ENCODE measurements at places on chromosomes 1 and 21.

GRCh38 chr1:181818459-181818858 lies 243.1 kb downstream of the ZNF648 start:
- DNase-seq: no peak

DNA sequence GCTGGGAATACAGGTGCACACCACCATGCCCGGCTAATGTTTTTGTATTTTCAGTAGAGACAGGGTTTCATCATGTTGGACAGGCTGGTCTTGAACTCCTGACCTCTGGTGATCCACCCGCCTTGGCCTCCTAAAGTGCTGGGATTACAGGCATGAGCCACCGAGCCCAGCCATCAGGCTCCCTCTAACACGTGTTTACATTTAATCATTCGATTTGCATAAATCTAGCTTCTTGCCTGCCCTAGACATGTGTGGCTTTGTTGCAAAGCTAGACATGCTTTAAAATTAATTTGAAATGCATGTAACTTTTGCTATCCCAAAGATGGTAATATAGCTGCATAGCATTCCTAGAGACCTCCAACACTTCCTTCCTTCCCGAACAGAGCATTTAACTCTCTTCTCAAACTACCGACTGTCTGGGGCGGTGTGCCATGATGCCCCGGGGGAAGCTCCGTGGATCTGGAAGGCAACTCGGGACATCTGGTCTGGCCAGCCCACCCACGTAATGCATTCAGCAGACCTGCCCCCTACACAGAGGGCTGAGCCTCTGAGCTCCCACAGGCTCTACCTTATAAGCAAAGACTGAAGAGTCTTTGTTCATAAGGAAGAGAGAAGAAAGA lies 34.6 kb upstream of the NID1 start:
- DNase-seq: no peak

DNA sequence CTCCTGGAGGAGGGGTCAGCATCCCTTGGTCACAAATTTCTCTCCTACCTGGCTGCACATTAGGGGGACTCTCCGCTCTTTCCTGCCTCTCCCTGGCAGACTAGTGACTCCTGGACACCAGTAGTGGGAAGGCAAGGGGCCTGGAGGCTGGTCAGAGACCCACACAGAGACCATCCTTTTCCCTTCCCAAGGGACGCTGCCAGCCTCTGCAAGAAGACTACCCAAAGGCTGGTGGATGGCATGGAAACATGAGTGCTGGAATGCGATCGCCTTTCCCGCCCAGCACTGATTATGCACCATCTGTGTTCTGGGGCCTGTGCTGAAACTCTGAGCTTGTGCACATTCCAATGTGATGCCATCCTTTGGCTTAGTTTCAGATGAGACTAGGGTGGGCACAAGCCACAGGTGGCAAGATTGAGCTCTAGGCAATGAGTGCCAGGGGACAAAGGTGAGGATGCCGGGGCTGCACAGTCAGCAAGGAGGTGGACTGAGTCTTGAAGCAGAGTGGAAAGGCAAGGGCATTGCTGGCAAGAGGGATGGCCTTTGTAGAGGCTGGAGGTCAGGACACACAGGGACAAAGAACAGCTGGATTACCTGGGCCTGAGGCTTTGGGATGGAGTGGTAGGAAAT lies 12.6 kb upstream of the EPS8L3 start:
- no peak for DNase-seq

GRCh38 chr1:37656026-37656425 lies 21.3 kb upstream of the RSPO1 start:
- no peak for DNase-seq

DNA sequence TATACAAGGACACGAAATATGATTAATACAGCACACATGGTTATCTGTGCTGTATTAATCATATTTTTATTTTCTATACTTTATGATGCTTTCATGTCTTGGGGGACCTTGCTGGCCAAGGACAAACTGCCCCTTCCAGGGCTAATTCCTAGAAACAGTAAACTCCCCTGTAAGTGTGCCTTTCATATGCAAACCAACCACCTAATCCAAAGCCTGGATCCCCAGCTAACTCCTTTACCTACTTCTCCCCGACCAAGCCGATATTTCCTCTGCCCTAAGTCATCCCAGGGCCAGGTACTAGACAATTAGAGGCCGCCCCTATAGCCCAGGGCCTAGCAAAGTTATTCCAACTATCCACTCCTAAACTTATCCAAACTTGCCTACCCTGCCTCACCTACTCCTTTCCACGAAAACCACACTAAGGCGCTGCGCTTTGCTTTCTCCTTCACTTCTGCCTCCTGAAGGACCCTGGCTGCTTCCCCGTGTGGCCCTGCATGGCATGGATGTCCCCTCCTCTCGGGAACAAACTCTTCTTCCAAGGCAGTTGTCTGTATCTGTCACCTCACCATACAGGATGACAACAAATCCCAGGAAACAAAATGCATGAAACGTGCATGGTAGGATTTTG lies 10.2 kb downstream of the SH3BP5L start:
- no peak for DNase-seq

- DNase-seq: no peak
Measured at GRCh38 chr1:115337276-115337632, 795 bp downstream of the NGF start.

DNA sequence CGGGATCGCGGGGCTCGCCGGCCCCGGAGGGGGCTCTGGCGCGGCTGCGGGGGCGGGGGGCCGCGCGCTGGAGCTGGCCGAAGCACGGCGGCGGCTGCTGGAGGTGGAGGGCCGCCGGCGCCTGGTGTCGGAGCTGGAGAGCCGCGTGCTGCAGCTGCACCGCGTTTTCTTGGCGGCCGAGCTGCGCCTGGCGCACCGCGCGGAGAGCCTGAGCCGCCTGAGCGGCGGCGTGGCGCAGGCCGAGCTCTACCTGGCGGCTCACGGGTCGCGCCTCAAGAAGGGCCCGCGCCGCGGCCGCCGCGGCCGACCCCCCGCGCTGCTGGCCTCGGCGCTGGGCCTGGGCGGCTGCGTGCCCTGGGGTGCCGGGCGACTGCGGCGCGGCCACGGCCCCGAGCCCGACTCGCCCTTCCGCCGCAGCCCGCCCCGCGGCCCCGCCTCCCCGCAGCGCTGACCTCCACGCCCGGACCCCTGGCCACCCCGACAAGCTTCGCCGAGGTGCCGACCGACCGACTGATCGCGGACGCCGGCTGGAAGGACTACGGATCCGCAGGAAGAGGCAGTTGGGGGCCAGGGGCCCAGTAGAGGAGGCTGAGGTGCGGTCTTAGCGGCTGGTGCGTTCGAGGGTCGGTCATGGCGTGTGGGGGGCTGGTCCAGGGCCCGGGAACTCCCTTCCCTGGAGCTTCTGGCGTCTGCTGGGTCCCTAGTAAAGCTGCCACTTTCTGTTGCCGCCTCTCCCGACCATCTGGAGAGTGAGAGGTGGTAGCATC lies 711 bp downstream of the TRNP1 start:
- peak; percentile 5 for DNase-seq

GRCh38 chr1:42945164-42945563 lies 13.5 kb downstream of the SLC2A1 start:
- DNase-seq: no peak

DNA sequence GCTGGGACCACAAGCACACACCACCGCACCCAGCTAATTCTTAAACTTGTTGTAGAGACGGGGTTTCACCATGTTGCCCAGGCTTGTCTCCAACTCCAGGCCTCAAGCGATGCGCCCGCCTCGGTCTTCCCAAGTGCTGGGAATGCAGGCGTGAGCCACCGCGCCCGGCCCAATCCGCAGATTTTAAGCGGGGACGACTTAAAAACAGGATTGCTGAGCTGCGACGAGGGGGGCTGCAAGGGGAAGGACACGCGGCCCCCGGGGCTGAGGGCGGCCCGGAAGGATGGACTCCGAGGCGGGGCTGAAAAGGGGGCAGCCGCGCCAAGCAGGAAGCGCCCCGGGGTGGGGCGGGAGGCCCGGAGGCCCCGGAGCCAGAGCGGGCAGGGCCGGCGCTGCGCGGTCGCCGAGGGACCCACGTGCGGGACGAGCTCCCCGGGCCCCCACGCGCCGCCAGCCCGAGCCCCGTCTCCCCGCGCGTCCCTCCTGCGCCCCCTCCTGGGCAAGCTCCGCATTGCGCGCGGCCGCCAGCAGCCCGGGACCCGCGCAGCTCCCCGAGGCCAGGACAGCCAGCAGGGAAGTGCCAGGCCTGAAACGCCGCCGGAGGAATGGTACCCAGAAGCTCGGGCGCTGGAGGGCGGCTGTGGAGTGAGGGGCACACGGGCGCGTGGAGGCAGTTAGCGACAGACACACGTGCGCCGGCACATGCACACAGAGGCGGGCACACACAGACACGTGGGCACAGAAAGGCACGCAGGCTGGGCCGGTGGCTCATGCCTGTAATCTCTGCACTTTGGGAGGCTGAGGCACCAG lies 5.5 kb upstream of the PRKCZ start:
- peak; percentile 72 for DNase-seq

GRCh38 chr1:103561643-103562395 lies 9.6 kb upstream of the AMY2B start:
- DNase-seq: no peak

- DNase-seq: no peak
Measured at GRCh38 chr1:230807561-230808280, 60.5 kb downstream of the CAPN9 start.

DNA sequence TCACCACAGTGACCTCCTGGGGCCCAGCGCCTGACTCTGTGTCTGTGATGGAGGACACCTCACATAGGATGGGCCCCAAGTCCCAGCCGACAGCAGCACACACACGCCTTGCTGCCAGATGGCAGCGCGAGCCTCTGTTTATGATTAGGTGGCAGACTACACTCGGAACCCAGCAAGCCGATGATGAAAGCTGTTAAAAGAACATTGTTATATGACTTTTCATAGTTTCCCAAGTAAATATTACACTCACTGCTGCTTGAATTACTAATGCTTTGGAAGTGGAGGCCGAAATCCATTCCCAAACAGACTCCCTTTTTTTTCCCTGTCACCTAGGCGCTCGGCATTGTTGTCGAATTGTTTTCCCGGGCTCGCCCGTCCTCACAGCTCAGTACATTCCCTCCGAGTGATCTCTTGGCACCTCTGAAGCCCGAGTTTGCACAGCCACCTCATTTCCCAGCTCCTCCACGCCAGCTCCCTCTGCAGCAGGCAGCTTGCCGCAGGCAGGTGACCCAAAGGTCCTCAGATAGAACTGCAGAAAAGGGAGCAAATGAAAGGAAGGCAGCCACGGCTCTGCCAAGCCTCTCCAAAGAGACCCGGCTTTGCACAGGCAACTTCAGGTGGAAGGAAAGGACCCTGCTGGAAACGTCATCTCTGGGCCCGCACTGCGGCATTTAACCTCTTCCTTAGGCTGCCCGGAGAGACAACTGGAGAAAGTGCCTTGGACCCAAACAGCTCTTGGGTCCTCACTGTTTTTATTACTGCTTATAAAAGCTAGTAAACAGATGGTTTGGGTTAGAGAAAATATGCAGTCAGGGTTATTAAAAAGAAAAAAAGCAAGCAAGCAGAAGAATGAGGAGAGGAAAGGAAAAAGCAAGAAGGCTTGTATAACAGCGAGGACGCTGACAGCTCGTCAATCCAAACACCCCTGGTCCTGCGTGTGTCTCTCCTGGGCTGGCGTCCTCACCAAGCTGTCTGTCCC lies 72.2 kb upstream of the SLC25A33 start:
- DNase-seq: no peak

- DNase-seq: no peak
Measured at GRCh38 chr1:212852105-212852688, 4.7 kb upstream of the SPATA45 start.

DNA sequence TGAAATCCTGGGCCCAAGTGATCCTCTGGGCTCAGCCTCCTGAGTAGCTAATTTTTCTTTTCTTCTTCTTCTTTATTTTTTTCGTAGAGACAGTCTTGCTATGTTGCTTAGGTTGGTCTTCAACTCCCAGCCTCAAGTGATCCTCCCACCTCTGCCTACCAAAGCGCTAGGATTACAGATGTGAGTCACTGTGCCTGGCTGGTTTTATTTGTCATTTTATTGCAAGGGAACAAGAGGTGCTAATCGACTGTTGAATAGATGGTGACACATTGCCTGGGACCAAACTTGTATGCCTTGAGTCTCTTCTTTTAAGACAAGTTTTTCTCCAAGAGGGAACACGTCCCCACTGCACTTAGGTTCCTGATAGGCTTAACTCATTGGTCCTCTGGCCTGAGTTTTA lies 20.0 kb upstream of the KLHDC8A start:
- DNase-seq: no peak

DNA sequence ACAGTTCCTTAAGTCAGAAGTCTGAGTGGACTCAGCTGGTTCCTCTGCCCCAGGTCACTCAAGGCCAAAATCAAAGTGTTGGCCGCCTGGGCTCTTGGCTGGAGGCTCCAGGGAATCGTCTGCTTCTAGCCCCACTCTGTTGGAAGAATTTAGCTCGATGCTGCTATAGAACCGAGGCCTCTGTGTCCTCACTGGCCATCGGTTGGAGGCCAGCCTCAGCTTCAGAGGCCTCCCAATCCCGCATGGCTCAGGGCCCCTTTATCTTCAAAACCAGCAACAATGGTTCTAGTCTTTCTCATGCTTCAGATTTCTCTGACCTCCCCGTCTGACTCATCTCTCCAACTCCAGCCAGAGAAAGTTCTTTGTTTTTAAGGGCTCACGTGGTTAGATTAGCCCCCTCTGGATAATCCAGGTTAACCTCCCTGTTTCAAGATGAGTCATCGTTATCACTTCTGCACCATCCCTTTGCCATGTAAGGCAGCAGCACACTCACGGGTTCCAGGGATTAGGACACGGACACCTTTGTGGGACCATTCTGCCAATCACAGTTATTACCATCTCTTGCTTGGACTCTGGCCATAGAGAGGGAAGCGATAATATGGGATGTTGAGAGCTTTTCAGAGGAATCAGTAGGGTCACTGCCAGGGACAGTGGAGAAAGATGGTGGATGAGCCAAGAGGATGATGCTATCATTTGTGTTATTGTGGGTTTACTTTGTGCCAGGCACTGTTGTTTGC lies 13.6 kb downstream of the FHAD1 start:
- no peak for DNase-seq

GRCh38 chr1:221174330-221174993 lies 295.2 kb downstream of the HLX start:
- DNase-seq: no peak

GRCh38 chr1:155272466-155273342 lies 600 bp downstream of the CLK2 start:
- no peak for DNase-seq

Measured in activated effector memory CD4-positive, alpha-beta T cell treated with Interleukin-2 at 50 U/mL for 16 hours (primary cell).